Stimulated activated CD4-positive, alpha-beta T cell treated with anti-CD3 and anti-CD28 coated beads, TNF-alpha, amount 100 ng/mL, for 24 hours (primary cell): ENCODE measurements at places on chromosomes 7 and 10.

DNA sequence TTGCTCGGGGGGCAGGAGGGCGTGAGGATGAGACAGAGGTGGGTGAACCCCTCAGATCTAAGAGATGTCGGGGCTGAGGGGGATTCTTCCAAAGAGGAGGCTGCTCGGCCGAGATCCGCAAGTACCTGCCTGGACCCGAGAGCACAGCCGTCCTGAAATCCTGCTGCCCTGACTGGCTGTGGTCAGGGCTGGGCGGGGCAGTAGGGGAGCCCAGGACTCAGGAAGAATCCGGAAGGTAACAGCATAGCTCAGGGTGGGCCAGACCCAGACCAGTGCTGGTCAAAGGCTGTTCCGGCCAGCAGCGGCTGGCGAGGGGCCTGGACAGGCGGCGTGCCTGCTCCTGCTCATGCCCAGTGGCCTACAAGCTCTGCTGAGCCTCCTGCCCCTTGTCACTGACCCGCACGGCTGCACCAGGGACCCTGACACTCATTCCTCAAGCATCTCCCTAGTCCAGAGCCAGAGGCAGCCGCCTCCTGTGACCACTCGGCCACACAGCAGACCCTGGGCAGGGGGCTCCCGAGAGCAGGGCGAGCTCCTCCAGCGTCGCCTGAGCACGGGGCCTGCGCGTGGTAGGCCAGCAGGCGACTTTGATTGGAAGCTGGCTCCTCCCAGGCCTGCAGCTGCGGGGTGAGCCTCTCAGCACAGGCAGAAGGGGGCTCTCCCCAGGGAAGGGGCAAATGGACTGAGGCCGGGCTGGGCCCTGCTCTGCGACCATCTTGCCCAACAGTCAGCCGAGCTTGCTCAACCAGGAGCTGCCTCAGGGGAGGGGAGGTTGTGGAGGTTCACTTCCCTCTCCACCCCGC is 3.1 kb upstream of the ADAP1 start:
- DNase-seq, result no peak

DNA sequence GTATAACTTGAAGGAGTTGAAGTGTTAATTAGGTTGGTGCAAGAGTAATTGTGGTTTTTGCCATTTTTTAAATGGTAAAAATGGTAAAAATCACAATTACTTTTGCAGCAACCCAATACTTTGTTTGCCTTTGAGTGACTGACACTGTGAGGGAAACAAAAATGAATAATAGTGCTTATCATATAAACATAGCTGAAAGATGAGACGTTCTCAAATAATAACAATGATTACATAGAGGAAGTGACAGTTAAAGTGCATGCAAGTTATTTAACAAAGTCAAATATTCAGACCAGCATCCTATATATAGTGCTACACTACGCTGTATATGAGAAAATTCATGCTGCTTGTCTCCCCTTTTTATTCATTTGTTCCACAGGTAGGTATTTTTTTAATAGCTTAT is 4.7 kb upstream of the HBP1 start:
- no peak for DNase-seq

DNA sequence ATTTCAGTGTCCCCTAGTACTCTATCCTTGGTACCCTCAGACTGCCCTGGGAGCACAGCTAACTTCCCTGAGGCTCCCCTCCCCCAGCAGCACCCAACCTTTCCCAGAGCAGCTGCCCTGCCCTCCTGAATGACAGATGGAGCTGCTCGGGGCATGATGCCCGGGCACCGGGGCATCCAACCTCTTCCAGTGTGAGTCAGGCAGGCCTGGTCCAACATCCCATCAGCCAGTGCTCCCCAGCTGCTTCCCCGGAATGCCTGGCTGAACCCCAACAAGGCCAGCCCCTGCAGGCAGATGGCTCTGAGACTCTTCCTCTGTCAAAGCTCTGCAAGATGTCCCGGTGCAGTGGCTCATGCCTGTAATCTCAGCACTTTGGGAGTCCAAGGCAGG is 11.9 kb upstream of the TSPAN15 start:
- no peak for DNase-seq

- DNase-seq, result no peak
These were observed 26.0 kb downstream of the RBM17 start for GRCh38 chr10:6114805-6115341.

DNA sequence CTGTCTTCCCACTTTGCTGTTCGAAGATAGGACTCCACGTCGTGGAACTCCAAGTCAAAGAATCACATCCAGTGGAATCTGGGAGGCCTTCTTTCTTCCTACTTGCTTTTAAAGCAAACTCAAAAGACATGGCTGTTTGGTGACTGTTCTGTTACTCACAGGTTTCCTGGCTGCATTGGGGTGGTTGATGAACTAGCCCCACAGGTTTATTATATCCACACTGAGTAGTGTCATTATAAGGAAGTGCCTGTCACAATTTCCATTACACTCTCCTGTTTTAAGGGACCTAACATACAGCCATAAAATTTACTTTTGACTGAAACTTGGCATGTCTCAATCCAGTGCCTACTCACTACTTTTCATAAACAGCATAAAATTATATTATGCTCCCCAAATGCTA is 287.3 kb upstream of the SP4 start:
- DNase-seq, result no peak

DNA sequence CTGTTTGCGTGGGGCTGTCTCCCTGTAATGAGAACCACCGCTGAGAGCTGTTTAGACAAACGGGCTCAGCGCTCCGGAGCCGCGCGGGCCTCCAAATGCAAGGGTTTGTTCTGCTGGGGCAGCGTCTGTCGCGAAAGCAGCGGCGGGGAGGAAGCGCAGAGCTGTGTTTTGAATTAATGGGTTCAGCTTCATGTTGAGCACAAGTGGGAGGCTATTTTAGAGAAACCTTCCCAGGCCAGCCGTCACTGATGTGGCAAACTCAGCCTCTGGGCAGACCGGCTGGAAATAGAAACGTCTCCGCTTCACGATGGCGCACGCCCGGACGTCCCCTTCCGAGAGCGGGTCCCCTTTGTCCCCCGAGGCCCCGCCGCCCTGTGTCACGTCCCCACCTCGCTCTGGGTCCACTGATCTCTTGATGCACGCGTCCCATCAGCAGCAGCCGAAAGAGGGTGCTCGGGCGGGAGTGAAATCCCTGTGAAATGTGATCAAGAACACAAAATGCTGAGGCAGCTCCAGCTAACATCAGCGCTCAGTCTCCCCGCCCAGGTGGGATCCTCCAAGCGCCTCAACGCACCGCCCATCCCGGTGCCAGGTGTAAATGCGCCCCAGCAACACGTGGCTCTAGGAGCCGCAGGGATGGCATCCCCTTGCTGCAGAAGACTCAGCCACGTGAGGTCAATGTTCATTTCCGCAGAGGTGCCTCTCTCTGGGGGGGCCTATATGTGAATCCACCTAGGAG is 44.9 kb downstream of the BAMBI start:
- no peak for DNase-seq

DNA sequence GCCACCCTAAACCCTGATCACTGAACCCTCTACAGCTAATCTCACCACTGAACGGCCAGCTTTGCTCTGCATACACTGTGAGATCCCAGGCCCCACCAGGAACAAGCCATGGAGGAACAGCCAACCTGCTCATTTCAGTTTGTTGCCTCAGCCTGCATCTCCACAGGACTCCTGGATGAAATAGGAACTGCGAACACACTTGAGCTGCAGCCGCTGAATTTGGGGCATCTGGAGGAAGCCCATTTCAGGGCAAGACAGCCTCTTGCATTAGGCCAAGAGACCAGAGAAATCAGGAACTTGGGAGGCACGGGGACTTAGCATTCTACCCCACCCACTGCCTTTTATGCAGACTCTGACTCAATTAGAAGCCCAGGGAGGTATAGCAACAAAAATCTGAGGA is 14.5 kb upstream of the EGR2 start:
- no peak for DNase-seq

DNA sequence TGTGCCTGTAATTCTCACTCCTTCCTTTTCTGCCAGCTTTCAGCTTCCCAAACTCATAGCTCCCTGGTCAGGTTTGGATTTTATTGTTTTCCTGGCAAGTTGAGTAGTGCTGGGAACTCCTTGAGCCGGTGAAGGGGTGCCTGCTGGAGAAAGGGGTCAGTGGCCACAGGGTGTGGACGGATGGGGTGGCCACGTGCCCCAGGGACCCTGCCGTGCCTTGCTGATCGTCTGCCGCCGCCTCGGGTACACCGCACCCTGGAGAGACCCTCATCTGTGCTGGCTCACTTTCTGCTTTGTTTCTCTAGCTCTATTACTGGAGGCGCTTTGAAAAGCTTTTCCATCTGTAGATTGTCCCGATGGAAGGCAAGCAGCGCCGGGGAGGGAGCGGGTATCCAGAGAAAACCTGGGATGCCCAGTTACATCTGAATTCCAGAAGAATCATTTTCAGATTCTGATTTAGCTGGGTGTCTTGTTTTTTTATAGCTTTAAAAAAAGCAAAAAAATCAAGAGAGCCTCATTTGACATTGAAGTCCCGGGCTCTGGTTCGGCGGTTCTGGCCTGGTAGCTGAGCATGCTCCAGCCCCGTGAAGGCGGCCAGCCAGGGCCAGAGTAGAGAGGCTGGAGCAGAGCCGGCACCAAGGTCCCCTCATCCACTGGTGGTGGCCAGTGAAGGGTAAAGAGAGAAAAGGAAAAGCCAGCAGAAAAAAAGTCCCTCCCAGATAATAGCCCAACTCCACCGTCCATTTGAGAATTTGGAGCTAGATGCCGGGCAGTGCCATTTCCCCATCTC is 510.9 kb upstream of the FOXK1 start:
- DNase-seq, result no peak

GRCh38 chr10:29532256-29532878 is 102.4 kb downstream of the SVIL start:
- DNase-seq, result no peak

DNA sequence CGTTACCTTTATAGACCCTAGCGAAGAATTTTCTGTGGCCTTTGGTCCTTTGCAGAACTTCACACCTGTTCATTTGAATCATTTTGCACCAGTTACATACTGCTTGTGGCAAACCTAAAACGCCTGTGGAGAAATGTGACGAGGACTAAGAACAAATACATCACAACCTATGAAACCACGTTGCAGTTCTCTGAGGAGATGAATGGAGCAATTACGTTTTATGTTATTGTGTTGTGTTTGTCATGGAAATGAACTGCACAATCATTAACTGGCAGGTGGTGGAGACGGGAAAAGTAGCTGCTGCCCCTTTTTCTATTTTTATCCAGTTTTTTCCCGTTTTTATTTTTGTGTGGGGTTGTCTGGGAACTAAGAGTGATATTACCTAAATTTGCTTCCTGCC is 505.5 kb downstream of the SDK1 start:
- no peak for DNase-seq

- DNase-seq, result no peak
These were observed 45.1 kb downstream of the CYTH3 start for GRCh38 chr7:6227294-6227846.

GRCh38 chr7:136807598-136807997 is 60.9 kb upstream of the CHRM2 start:
- no peak for DNase-seq

DNA sequence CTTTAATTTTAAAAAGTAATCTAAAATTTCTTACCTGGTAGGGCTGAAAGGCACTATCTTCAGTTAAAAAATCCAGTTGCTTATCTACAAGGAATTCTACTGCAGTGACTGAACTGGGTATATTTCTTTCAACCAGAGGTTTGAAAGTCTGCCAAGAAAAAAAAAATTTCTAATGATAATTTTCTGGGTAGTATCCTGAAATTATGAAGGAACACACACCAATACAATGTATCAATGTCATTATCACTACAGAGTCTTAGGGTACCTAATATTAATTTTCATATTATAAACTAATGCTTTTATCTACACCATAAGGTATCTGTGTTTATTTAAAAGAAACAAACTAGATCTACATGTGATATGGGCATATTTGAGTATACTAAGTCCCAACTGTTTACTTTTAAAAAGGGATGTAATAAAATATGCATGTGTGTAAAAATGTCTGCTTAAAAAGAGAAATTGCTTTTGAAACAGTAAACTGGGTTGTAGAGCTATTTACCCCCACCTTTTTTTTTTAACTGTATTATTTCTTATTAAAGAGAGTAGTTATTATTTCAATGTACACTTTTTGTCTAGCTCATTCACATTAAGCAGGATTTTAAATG is 131.6 kb downstream of the NRBF2 start:
- no peak for DNase-seq

GRCh38 chr10:126135941-126136595 is 239.7 kb downstream of the FANK1 start:
- no peak for DNase-seq

- DNase-seq, result no peak
These were observed 24.0 kb upstream of the KMT2C start for GRCh38 chr7:152459724-152460251.
